ENCODE measurements at places on chromosomes 6 and 20.

DNA sequence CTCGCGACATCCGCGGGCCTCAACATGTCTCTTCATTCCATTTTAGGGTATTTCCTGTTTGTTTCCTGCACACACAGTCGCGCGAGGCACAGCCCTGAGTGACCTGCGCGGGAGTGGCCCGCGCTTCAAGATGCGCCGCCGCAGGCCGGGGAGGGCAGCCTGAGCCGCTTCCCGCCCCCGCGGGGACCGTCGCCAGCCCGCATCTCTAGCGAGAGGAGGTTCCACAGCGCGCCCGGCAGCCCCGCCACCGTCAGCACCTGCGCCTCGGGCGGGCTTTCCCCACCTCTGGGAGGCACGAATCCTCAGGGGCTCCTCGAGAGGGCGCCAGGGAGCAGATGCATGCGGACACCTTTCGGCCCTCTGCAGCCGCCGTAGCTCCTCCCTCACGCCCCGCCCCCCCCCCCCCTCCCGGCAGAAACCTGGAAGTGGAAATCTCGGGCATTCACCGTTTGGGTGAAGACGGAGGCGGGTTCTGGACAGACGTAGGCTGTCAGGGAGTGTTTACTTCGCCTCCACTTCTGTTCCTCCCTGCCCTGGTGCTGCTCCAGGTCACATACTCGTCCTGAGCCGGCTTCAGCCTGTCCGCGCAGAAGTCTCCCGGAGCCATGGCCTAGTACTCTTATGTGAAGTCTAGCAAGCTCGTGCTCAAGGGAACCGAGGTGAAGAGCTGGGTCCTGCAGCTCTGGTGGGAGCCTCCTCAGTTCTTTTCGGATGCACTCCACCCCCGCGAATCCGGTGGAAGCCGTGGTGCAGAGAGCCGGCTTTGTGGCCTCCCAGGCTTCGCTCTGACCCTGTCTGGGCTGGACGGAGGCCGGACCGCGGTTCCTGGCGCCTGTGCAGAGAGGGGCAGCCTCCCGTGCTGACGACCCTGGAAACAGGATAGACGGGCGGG lies 880.5 kb upstream of the DEFB115 start:
- DNase-seq = peak; percentile 87

GRCh38 chr6:28841290-28841689 lies 82.5 kb downstream of the TRIM27 start:
- DNase-seq = no peak

GRCh38 chr6:109243863-109244825 lies 138.1 kb downstream of the CD164 start:
- DNase-seq = no peak

- DNase-seq = no peak
Measured at GRCh38 chr6:109702791-109703190, 11.7 kb downstream of the FIG4 start.

DNA sequence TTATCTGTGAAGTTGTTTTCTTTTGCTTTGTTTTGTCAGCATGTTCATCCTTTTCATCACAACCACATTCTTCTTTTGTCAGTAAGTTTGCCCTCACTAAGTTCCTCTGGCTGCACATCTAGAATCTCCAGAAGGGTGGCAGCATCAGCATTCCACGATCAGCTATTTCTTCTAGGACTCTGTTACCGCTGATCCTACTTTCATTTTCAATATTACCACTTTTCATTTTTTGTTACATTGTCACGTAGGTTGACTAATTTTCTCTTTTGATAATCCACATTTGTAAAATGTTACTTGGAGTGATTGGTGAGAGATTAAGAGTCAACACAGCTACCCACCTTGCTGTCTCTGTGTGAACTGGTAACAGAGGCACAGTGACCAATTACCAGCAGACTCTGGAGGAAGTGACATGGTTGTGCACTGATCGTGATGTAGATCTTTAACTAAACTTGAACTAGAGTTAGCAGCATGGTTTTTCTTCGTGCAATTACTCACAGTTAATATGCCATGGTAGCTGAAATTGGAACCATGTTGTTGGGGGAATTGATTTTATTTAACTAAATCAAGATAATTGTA lies 307.9 kb upstream of the SLC35B3 start:
- peak; percentile 1 for DNase-seq

- DNase-seq = no peak
Measured at GRCh38 chr20:15921930-15922329, 651.3 kb downstream of the KIF16B start.

DNA sequence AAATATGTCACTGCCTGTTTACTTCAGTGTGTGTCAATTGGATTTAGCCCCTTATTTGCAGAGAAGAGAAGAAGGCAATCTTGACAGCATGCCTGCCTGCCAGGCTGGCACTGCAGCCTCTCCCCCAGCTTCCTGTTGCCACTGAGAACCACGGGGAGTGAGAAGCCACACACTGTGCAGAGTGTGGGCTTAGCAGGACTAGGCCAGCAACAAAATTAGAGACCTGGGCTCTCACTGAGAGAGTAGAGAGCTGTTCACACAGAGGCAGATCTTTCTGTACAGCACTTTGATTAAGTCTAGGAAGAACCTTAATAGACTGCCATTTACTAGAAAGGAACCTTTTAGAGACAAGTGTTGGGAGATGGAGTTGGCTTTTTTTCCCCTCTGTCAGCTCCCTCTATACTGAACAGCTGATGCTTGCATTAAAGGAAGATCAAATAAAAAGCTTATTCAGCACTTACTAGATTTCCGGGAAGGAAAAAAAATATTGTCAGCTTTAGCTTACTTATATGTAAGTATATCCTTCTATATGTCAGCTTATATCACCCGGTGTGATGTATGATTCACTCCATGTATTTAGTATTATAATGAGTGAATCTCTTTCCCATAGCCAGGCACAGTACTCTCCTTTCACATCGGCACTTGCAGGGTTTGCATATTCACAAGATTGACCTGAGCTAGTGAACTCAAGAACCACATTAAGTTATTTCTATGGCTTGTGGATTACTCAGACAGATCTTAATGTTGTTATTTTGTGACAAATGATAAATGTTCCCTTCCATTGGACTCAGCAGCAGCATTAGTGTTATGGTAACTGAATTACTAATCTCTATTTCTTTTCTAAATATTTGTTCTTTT lies 851.0 kb upstream of the EPHA7 start:
- peak; percentile 12 for DNase-seq

GRCh38 chr6:16503970-16504415 lies 257.3 kb downstream of the ATXN1 start:
- DNase-seq = peak; percentile 44

- no peak for DNase-seq
Measured at GRCh38 chr20:13271098-13271497, 50.0 kb downstream of the ISM1 start.

GRCh38 chr6:6971369-6971768 lies 136.4 kb upstream of the RREB1 start:
- DNase-seq = no peak

- DNase-seq = no peak
Measured at GRCh38 chr20:3788685-3789155, 2.2 kb upstream of the CENPB start.

- no peak for DNase-seq
Measured at GRCh38 chr20:61937963-61938838, 127.5 kb downstream of the TAF4 start.

DNA sequence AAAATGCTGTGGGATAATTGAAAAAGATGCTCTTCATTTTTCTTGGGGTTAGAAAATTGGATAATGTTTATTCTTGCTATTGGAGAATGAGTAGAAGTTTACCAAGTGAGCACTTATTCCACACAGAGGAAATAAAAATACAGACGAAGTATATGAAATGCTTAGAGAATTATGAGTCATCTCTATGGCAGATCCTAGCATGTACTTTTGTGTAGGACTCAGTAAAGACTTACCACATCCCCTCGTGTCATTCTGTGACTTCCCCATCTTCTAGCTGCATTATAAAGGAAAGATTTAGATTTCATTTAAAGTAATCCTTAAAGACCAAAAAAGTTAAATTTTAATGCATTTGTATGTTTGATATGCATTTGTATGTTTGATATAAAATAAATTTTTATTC lies 685.6 kb downstream of the TBC1D32 start:
- DNase-seq = no peak

- peak; percentile 57 for DNase-seq
Measured at GRCh38 chr6:41367700-41368099, 32.3 kb downstream of the NCR2 start.

GRCh38 chr20:44930517-44931168 lies 20.8 kb downstream of the PABPC1L start:
- no peak for DNase-seq

- DNase-seq = no peak
Measured at GRCh38 chr6:75329703-75330102, 45.1 kb upstream of the TMEM30A start.

Data from myocyte (in vitro differentiated cells).